ENCODE measurements at places on chromosomes 2 and 18. TPM values are rescaled to one million over a fixed set of nuclear protein-coding genes. Genes with fewer than 3 reads are reported as not detected.

DNA sequence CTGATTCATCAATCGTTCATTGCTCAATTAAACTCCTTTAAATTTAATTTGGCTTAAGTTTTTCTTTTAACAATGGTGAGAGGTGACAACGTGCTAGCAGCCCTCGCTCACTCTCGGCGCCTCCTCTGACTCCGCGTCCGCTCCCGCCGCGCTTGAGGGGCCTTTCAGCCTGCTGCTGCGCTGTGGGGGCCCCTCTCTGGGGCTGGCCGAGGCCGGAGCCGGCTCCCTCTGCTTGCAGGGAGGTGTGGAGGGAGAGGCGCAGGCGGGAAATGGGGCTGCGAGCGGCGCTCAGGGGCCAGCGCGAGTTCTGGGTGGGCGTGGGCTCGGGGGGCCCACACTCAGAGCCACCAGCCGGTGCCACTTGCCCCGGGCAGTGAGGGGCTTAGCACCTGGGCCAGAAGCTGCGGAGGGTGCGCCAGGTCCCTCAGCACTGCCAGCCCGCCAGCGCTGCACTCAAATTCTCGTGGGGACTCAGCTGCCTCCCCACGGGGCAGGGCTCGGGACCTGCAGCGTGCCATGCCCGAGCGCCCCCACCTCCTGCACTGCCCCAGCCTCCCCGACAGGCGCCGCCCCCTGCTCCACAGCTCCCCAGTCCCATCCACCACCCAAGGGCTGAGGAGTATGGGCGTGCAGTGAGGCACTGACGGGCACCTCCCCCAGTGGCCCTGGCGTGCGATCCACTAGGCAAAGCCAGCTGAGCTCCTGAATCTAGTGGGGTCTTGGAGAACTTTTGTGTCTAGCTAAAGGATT lies 19.6 kb downstream of the ANKMY1 start:
- DNase-seq: no peak

DNA sequence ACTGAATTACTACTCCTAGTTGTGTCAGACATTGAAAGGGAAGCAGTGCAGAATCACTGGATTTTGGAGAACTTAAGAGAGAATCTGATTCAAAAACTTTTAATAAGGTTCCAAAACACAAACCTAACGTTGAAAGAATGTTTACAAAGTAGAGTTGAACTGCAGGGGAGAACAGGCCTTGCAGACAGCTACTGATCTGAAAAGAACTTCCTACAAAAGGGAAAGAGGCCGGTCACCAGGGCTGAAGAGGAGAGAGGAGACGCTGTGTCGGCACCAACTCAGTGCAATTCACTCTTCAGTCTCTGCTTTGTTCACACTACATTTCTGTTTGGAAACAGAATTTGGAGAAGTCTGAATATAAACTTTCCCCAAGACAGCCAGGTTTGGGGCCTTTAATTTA lies 124.0 kb downstream of the GAREM1 start:
- DNase-seq: peak; percentile 22

GRCh38 chr18:58101291-58101794 lies 57.3 kb downstream of the NEDD4L start:
- no peak for DNase-seq

DNA sequence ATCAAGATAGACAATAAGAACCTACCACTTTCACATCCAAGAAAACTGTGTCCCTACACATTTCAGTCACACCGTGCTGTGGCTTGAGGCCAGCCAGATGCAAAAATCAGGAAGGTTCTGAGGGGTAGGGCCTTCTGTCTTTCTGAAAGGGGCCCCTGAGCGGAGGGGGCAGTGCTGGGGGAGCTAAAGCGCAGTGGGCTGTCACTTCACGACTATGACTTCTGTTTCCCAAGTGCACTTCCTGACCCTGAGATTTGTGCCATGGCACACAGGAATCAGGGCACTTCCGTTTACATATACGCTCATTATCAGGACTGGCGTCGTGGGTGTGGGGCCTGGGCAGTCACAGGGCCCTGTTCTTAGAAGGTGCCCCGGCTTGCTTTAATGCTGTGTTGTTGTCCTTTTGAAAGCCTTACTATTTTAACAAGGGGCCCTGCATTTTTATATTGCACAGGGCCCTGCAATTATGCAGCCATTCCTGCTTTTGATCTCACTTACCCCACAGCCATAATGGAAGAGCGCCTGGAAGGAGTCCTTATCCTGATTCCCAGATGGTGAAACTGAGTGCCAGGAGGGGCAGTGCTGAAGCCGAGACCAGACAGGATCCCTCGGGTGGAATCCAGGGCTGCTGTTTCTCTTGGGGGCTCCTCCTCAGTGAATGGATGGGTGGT lies 620 bp downstream of the NGEF start:
- DNase-seq: no peak

DNA sequence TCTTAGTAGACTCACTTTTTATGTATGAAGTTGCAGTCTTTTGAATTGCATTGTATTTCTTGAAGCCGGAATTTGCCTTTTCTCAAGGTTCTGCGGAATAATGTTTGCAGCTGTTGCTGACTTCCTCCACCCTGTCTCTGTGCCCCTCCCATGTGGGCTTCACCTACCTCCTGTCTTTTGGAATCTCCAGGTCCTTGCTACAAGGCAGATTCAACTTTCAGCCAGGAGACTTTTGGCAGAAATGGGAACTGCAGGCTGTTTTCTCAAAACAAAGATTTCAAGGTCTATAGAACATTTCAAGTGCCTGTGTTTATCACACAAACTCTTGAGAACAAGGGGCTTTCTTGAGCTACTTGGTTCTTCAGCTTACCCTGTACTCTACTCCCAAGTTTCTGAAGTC lies 25.6 kb downstream of the ZNF236 start:
- peak; percentile 81 for DNase-seq

DNA sequence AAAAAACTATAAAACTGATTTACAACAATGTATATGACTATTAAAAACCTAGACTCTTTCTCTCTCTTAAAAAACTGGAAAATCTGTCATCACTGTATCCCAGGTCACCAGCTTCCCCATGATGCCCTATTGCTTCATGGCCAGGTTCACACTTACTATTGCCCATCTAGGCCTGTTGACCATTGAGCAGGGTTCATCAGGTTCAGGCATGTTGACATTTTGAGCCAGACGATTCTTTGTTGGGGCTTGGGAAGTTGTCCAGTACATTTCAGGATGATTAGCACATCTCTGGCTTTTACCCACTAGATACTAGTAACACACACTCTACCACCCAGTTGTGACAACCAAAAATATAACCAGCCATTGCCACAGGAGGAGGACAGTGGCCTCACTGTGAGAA lies 26.9 kb upstream of the RAB27B start:
- no peak for DNase-seq

DNA sequence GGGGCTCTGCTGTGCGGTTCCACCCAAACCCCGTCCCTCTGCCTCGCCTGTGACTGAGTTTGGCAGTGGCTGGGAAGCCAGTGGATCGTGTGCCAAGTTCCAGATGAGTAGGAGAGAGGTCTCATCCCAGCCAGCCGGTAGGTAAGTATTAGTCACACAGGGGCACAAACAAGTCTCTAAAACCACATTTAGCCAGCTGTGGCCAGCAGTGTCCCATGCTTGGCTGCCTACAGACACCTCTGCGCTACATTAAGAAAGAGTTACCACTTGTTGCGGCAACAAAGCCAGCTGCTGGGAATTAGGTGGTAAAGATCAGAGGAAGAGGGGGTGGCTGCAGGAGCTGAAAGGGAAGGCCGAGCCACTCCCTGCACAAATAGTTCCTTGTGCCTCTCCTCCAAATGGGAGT lies 81.2 kb downstream of the GATA6 start:
- no peak for DNase-seq

GRCh38 chr2:209094221-209094620 lies 329.6 kb upstream of the MAP2 start:
- DNase-seq: no peak

DNA sequence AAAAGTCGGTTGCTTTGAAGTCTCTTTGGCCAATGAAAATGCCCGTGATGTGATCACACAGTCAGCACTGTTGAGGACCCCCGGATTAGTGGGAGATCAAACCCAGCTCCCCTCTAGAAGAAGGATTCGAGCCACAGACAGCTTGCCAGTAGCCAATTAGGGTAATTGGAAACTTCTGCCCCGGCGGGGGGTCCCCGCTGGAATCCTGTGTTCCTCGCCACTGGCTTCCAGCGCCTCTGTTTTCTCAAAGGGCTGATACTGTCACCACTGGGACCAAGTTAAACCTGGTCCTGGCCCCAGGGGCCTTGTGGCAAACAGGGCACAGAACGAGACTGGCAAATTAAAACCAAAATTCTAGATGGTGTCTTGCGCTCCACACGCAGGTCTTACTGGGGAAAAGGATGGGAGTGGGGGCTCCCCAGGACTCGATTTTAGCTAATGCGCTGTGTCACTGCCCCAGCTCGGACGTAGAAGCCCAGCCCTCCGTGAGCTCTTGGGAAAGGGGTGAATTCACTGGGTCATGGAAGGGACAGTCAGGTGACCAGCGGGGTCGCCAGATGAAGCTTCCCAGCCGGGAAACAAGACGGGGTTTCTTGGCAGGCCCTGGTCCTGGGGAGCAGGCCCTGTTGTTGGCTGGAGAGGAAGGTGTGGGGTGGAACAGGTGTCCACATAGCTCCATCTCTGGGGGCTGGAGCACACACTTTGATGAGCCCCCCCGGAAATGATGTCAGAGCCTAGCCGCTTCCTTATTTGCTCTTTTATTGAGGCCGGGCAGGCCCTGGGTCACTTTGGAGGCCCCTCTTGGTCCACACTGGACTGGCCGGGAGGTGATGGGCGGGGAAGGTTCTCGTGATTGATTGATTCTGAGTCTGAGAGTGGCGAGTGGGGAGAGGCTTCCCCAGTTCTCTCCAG lies 90.2 kb downstream of the SMAD7 start:
- peak; percentile 80 for DNase-seq

GRCh38 chr2:205766779-205767359 lies 84.6 kb downstream of the NRP2 start:
- peak; percentile 50 for DNase-seq

DNA sequence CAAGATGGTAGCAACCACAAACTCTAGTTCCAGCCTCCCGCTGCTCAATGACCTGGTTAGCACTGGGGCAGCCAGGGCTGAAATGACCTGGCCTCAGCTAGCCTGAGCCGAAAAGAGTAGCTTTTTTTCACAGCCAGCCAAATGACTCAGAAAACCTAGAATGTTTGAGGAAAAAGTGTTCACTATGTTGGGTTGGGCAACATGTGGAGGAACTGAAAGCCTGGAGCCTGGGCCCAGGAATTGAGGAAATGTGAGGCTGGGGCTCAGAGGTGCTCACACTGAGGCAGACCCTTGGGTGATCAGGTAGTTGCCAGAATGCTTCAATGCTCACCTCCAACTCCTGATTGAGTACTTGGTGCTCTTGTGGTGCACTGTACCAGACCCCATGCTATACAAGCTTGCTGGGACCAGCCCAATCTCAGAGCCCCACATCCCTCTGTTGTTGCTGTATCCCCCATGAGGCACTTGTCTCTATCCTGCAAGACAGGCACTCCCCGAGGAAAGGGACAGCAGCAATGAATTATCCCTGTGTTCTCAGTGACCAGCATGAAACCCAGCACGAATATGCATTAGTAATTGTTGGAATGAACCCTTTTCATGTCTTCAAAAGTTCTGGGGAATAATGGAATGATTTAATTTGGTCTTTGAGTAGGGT lies 116.2 kb downstream of the USP34 start:
- DNase-seq: no peak

DNA sequence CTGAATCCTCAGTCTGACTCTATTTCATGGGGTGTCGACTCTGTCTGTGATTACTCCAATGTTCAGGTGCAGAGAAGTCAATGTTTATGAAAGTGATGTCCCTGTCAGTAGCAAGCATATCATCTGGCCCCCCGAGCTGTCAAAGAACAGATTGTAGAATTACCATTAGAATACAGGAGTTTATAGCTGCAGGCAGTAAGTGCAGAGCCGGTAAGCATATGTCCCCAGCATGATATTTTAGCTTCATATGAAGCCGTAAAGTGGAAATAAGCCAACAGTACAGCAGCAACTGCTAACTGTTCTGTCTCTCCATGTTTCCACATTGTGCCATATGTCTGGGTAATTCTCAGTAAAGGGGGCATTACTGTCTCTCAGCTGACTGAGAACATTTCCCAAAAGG lies 541.8 kb downstream of the SOX11 start:
- no peak for DNase-seq

GRCh38 chr2:205465791-205466190 lies 216.5 kb upstream of the NRP2 start:
- peak; percentile 5 for DNase-seq

DNA sequence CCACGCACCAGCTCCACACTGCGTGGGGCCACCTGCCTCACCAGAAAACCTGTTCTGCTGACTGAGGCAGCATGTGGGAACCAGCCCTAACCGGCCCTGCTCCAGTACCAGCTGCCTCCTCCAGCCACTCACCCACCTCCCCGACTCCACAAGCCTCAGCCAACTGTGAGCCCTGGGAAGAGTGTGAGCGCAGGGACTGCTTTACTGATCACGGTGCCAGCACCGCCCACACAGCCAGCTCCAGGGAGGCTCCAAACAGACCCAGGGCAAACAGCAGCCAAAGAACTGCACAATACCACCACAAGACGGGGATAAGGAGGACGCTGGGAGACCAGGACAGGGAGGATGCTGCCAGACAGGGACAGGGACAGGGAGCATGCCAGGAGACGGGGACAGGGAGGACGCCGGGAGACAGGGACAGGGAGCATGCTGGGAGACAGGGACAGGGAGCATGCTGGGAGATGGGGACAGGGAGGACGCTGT lies 28.4 kb downstream of the EIPR1 start:
- DNase-seq: no peak

The VWA3B gene
- total RNA-seq: 1.0 TPM

The NYAP2 gene
- total RNA-seq: not detected

The REG3G gene
- total RNA-seq: not detected

The SIX2 gene
- total RNA-seq: 0.07 TPM

All from H7 (cell line).